Naive thymus-derived CD4-positive, alpha-beta T cell (primary cell): ENCODE measurements at places on chromosomes 7 and 10. TPM values are rescaled to one million over a fixed set of nuclear protein-coding genes. Genes with fewer than 3 reads are reported as not detected.

Gene CLRN3
- total RNA-seq, result not detected

Gene UCN3
- not detected for total RNA-seq

Gene HUS1
- total RNA-seq, result 84.0 TPM

Gene H2BK1
- 1.8 TPM for total RNA-seq

DNA sequence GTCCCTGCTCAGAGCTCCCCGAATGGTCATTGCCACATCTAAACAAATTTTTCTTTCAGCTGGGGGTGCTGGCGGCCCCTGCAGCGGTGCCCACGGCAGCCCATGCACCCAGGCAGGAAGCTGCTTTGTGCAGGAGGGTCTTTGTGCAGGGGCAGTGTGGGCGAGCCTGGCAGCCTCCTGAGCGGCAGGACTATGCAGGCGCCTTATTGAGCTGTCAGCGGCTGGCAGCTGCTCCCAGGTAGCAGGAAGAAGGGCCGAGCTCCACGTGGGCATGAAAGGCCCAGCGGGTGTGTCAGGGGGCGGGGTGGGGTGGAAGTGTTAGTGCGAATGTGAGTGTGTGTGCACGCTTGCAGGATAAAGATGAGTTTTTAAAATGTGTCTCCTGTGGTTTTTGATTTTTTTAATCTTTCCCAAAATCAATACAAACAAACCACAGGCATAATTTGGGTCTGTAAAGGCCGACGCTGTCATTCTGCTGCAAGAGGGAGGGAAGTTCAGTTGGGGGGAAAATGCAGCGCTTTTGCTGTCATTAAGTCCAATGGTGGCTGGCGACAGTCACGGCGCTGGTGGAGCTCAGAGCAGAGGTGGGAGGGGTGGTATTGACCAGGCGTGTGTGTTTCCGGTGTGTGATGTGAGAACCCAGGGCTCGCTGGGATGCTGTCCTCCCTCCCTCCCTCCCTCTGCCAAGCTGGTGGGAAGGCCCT lies 83.9 kb downstream of the LHPP start:
- no peaks in the 10 kb centered on the region for H3K36me3 ChIP-seq
- H3K27ac ChIP-seq, result no peak overlapping the region
- H3K4me3 ChIP-seq, result no peak overlapping the region
- no peaks in the 10 kb centered on the region for H3K27me3 ChIP-seq
- no peak for DNase-seq

DNA sequence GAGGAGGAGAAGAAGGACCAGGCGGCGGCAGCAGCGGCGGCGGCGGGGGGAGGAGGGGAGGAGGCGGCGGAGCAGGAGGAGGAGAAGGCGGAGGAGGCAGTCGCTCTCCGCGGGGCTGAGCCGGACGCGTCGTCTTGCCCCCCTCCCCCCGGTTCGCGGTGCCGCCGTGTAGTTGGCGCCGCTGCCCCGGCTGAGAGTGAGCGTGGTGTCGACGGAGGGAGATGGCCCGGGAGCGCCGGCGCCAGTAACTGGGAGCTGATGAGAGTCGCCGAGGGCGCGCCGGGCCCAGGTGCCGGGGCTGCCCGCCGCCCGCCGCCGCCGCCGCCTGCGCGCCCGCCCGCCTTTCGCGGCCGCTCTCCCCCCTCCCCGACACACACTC lies 257 bp downstream of the WAC start:
- H3K27ac ChIP-seq, result peak overlapping the region; percentile 98
- H3K4me3 ChIP-seq, result no peak overlapping the region
- peaks cover 13% of the 10 kb centered on the region for H3K36me3 ChIP-seq
- peaks cover 25% of the 10 kb centered on the region for H3K4me1 ChIP-seq

- H3K4me3 ChIP-seq, result no peak overlapping the region
- H3K27ac ChIP-seq, result no peak overlapping the region
- no peak for DNase-seq
- H3K27me3 ChIP-seq, result no peaks in the 10 kb centered on the region
- H3K36me3 ChIP-seq, result no peaks in the 10 kb centered on the region
Observed at GRCh38 chr7:154709840-154710520, 292.9 kb downstream of the PAXIP1 start.

DNA sequence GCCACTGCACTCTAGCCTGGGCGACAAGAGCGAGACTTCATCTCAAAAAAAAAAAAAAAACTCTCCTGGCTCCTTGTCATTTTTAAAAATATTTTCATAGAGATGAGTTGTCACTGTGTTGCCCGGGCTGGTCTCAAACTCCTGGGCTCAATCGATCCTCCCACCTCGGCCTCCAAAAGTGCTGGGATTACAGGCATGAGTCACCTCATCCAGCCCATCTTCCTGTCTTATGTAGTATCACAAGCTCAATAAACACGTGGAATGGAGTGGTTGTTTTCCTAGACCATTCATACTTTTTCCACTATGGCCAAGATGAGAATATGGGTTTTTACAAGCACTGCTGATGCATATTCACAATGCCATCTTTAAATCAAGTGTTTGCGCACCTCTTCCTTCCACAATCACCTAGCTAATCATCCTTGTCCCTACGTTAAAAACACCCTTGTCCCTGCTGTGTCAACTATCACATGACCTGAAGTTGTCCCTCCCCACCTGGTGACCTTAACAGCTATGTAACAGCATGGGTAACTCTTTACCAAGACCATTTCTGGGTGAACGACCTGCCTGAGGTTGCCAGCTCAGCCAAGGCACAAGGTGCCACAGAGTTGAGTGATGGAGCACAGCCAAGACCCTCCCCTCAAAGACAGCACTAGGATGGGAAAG lies 21.3 kb downstream of the DLG5 start:
- DNase-seq, result no peak
- no peaks in the 10 kb centered on the region for H3K27me3 ChIP-seq
- no peaks in the 10 kb centered on the region for H3K36me3 ChIP-seq
- no peak overlapping the region for H3K4me3 ChIP-seq
- H3K4me1 ChIP-seq, result no peaks in the 10 kb centered on the region

- no peaks in the 10 kb centered on the region for H3K36me3 ChIP-seq
- peak overlapping the region; percentile 69 for H3K27ac ChIP-seq
- H3K27me3 ChIP-seq, result no peaks in the 10 kb centered on the region
- peaks cover 22% of the 10 kb centered on the region for H3K4me1 ChIP-seq
- peak; percentile 62 for DNase-seq
- peak overlapping the region; percentile 47 for H3K4me3 ChIP-seq
Observed at GRCh38 chr7:17234398-17235031, 63.9 kb upstream of the AHR start.

GRCh38 chr10:31769564-31769963 lies 159.1 kb downstream of the ARHGAP12 start:
- no peaks in the 10 kb centered on the region for H3K36me3 ChIP-seq
- H3K27ac ChIP-seq, result no peak overlapping the region
- DNase-seq, result no peak
- H3K4me1 ChIP-seq, result no peaks in the 10 kb centered on the region
- no peak overlapping the region for H3K4me3 ChIP-seq

DNA sequence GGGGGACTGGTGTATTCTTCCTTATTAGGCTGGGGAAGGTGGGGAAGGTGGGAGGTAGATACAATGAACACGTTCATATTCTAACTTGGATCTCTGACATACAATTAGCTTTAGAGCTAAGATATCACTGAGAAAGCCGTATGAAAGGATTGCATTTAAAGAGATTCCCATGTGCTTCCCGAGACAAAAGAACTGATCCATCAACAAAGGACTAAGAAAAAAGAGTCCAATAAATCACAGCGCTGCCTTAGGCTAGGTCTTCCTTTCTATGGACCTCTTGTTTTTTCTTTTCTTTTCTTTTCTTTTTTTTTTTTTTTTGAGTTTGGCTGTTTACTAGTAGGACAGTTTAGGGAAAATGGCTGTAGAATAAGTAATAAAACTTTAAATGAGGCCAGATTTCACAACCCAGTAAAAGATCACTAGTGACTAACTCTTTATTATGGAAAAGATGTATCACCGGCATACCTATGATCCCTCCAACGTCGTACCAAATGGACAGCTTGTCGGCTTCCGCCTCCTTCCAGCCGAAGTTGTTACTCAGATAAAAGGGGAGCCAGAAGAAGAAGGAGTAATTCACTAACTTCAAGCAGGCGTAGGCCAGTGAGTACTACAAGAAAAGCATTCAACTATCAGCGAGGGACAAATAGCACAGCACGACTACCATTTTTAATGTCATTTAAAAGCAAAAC lies 50.0 kb downstream of the SLC37A3 start:
- no peaks in the 10 kb centered on the region for H3K4me1 ChIP-seq
- no peak for DNase-seq
- no peaks in the 10 kb centered on the region for H3K27me3 ChIP-seq
- H3K27ac ChIP-seq, result no peak overlapping the region
- H3K36me3 ChIP-seq, result peaks cover 71% of the 10 kb centered on the region

- no peak overlapping the region for H3K4me3 ChIP-seq
- H3K27me3 ChIP-seq, result no peaks in the 10 kb centered on the region
- no peak for DNase-seq
- no peaks in the 10 kb centered on the region for H3K4me1 ChIP-seq
- H3K27ac ChIP-seq, result no peak overlapping the region
- H3K36me3 ChIP-seq, result no peaks in the 10 kb centered on the region
Observed at GRCh38 chr7:37198041-37198905, 250.4 kb downstream of the ELMO1 start.

DNA sequence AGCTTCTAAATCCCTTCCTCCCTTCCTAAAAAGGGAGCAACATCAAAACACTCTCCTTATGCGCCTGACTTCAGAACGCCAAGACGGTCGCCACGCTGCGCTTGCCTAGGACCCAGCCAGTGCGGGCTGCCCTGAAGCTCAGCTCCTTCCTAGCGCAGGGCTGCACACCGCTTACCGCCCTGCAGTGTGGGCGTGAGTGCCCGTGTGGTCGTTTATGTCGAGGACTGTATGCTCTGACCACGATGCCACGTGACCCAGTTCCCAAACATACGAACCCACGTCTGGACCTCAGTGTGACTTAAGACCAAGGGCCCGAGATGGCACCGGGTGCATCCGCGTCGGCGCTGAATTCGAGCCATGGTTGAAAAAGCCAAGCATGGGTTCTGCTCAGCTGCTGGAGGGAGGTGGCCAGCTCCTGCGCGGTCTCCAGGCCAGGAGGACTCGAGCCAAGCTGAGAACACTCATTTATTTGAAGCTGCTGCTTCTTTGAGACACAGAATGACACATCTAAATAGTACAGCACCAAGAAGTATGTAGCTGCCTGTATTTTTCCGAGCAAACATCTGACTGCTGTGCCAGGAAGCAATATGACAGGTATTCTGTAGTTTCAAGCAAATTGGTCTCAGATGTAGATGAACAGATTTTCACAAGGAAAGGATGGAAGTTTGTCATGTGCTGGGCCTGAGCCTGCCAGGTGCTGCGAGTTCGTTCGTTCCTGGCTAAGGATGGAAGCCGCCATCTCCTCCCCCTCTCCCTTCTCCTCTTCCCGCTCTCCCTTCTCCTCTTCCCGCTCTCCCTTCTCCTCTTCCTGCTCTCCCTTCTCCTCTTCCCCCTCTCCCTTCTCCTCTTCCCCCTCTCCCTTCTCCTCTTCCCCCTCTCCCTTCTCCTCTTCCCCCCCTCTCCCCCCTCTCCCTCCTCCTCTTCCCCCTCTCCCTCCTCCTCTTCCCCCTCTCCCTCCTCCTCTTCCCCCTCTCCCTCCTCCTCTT lies 184.7 kb downstream of the EBF3 start:
- no peaks in the 10 kb centered on the region for H3K36me3 ChIP-seq
- no peak for DNase-seq
- no peaks in the 10 kb centered on the region for H3K27me3 ChIP-seq
- no peak overlapping the region for H3K4me3 ChIP-seq

GRCh38 chr7:153404781-153405279 lies 645.3 kb downstream of the ACTR3B start:
- DNase-seq, result no peak
- no peaks in the 10 kb centered on the region for H3K4me1 ChIP-seq
- no peaks in the 10 kb centered on the region for H3K36me3 ChIP-seq
- no peak overlapping the region for H3K4me3 ChIP-seq
- H3K27me3 ChIP-seq, result no peaks in the 10 kb centered on the region

GRCh38 chr10:119597405-119598186 lies 832 bp upstream of the TIAL1 start:
- no peaks in the 10 kb centered on the region for H3K27me3 ChIP-seq
- no peak for DNase-seq
- H3K4me3 ChIP-seq, result peak overlapping the region; percentile 96
- H3K36me3 ChIP-seq, result no peaks in the 10 kb centered on the region

GRCh38 chr7:71553306-71553705 lies 421.4 kb downstream of the GALNT17 start:
- H3K36me3 ChIP-seq, result no peaks in the 10 kb centered on the region
- H3K4me3 ChIP-seq, result no peak overlapping the region
- no peak overlapping the region for H3K27ac ChIP-seq
- H3K27me3 ChIP-seq, result no peaks in the 10 kb centered on the region
